Kidney glomerular epithelial cell (primary cell): ENCODE measurements at places on chromosomes 6 and 20.

- DNase-seq, result no peak
Observed at GRCh38 chr6:126767711-126768110, 350.8 kb upstream of the RSPO3 start.

DNA sequence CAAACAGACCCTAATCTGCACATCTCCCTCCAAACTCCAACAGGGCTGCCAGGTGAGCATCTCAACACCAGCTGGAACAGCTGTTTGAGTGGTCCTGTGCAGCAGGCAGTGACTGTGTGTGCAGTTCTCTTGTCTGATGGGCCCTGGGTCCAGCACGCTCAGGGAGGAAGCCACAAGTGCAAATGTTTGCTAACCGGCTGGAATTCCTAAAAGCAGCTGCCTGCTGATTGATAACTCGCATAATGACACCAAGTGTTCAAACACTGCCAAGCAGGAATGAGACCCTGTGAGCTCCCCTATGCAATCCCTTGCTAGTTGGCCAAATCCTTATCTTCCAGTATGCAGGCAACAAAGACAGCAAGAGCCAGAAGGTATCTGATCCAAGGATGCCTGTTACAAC, 650.6 kb downstream of the CBLN4 start:
- DNase-seq, result no peak

GRCh38 chr20:32528171-32528891, 56.8 kb downstream of the NOL4L start:
- DNase-seq, result no peak

DNA sequence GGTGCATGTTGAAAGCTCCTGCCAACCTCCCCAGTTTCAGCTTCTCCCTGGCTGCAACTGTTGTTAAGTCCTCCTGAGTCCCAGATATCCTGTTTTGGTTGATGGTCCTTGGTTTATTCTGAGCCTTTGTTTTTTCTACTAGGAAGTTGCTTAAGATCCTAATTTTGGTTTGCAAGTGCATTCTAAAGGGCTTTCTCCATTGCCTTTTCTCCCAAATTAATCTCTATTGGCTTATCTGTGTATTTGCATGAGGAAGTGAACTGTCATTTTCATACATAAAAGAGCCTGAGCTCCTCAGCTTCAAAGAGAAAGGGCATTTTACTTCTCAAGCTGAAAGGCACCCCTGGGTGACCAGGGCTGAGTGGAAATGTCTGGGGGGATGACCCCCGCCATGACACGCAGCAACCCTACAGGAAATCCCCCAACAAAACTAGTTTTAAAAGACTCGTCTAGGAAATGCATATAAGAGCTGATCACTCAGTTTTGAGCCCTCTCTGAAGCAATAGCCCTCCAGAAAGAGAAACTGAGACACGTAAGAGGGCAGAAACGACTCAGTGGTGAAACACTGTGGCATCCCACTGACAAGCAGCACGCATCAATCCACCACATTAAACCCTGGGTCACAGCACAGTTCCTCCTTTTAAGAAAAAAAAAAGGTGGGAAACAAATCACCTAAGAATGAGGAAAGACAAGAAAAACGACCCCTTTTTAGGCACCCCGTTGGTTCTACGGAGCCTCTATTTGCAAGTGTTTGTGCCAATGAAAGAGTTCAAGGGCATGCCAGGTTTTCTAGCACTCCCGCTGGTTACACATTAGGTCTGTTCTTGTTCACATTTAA, 140.9 kb downstream of the THBS2 start:
- no peak for DNase-seq

DNA sequence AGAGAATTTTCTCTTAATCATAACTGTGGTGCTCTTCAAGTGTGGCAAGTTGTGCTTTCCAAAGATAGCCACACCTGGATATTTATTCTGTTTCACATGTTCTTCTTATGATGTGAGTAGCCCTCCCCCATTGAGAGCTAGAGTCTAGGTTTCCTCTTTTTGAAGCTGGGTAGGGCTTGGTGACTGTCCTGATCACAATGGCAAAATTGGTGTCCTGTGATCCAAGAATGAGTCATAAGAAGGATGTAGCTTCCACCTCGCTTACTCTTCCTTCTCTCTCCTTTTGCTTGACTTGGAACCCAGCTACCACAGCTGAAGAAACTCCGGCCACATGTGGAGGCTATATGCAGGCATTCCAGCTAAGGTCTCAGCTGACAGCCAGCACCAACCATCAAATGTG, 7.4 kb upstream of the IGF2R start:
- no peak for DNase-seq

DNA sequence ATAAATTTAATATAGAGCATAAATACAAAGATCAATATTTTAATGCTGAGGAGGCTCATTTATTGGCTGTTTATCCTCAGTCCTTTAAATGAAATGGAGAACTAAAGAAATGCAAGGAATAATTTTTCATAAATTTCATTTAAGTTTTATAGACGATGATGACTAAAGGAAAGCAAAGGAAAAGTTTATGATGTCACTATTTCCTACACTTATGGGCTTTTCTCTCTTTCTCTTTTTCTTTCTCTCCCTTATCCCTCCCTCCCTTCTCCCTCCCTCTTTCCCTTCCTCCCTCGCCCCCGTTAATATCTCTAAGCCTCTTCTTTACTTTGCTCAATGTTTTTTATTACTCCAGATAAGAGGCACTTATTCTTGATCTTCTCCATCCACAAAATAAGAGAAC, 889.7 kb upstream of the FLRT3 start:
- no peak for DNase-seq

- DNase-seq, result peak; percentile 96
Observed at GRCh38 chr20:54132612-54133433, 41.0 kb downstream of the CYP24A1 start.

DNA sequence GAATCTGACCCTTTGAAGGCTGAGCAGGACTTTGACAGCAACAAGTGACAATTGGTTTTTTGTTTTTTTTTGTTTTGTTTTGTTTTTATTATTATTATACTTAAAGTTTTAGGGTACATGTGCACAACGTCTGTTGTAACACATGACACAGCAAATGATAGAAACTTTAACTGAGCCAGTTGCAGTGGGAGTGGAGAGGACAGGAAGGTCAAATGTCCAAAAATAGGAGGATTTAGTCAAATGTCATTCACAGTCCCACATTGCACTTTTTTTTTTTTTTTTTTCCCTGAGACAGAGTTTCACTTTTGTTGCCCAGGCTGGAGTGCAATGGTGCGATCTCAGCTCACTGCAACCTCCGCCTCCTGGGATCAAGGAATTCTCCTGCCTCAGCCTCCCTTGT, 223.0 kb downstream of the HIVEP2 start:
- no peak for DNase-seq

GRCh38 chr6:15357782-15358181, 111.9 kb downstream of the JARID2 start:
- no peak for DNase-seq

- DNase-seq, result no peak
Observed at GRCh38 chr20:19304886-19305415, 92.5 kb downstream of the SLC24A3 start.

- DNase-seq, result no peak
Observed at GRCh38 chr20:59602546-59603080, 1.7 kb upstream of the PHACTR3 start.

DNA sequence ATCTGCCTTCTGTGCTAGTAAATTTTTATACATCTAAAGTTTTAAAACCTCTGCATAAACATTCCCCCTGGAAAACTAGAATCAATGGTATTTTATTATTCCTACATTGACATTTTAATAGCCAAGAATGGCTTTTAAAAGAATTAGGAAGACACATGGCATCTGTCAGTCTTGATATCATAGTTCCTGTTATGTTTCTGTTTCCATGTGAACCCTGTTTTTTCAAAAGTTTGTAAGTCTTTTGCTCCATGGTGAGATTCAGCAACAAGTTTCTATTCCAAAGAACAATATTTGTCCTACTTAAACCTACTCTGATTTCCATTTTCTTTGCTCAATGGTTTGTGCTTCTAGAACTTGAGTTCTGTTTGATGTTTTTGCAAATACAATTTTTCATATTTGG, 95.2 kb downstream of the PLEKHG1 start:
- DNase-seq, result no peak

- no peak for DNase-seq
Observed at GRCh38 chr6:97674802-97675201, 391.8 kb upstream of the MMS22L start.

DNA sequence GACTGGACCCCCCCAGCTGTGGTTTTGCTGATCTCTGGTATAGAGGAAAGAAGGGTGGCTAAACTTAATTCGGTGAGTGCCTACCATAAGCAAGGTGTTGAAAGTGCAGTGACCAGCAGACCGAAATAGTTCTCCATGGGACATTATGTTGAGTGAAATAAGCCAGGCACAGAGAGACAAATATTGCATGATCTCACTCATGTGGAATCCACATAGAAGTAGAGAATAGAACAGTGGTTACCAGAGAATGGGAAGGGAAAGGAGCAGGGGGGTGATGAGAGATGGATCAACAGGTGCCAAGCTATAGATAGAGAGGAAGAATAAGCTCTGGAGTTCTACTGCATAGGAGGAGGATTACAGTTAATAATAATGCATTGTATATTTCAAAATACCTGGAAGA, 9.7 kb upstream of the GCNT2 start:
- peak; percentile 55 for DNase-seq

DNA sequence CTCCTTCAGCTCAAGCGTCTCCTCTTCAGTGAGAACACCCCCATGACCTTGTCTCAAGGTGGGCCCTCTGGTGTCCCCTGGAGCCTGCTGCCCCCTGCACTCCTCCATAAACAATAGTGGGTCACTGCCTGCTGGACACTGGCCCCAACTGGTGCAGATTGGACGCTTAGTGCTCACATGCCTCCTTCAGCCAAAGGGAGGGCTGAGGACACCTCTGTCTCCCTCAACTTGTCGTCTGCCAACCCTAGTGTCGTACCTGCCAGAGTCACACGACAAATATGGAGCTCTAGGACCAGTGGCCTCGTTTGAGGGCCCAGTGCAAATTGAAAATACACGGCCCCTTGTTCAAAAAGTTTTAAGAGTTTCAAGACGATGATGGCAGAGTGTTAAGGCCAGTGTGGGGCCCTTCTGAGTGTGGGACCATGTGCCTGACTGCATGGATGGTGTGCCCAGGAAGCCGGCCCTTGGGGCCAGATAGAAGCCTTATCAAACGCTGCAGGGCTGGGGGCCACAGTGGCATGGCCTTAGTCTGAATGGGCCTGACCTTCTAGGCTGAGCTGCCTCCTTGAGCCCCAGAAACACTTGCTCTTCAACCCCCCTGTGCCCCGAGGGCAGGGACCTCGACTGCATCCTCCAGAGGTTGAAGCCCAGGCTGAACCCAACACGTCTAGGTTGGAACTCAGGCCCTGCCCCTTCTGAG, 20.1 kb downstream of the APCDD1L start:
- no peak for DNase-seq

DNA sequence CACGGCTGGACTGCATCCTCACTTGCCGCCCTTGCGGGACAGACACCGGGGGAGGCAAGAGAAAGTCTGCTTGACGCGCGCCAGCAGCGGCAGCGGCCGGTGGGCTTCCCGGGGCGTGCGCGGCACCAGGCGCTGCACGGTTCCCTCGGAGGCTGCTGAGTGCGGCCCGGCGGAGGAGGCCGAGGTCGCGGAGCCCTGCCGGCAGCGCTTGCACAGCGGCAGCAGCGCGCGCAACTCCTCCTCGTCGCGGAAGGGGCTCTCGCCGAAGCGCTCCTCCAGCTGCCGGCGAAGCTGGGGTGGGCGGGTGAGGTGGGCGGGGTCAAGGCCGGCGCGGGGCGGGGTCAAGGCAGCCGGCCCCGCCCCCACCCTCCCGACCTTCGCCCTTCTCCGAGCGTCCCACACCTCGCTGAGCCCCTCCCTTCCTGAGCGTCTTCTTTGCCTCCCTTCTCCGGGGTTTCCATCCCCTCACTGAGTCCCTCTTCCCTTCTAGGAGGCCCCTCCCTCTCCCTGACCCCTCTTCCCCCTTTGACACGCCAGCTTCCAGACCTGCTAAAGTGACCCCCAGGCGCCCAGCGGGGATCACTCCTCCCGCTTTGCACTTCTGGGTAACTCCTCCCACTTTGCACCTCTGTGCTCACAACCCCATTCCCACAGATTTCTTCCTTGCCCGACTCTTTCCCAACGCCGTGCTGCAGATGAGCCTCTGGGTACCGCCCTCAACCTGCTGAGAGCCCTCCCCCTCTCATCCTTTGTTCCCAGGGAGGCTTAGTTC, 8.8 kb downstream of the DUSP15 start:
- DNase-seq, result peak; percentile 20

GRCh38 chr20:50555662-50556061, 45.5 kb downstream of the PTPN1 start:
- no peak for DNase-seq

DNA sequence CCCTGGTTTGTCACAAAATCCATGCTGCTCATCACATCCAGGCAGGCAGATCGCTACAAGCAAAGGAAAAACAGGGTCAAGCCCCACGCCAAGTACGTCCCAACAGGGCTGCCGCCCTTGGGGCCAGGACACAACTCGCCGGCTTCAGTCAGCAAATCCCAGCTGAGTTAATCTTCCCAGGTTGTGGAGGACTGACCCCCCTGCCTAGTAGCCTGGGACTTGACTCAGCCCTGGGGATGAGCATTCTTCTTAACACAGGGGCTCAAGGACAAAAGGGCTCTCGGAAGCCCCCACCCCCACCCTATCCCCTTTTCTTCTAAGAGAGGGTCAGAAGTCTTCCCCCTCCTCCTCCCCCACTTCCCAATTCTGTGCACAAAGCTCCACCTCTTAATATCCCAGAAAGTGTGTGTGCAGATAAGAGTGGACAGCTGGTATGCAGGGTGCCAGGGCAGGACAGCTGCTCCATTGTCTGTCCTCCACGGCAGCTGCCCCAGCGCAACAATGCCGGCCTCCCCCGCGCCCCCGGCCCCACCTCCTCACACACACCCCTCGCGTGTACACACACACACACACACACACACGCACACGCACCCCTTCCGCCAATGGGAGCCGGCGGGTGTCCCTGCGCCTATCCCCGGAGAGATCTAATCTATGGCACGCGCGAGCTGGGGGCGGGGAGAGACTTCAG, 4.5 kb downstream of the DLL1 start:
- DNase-seq, result no peak

GRCh38 chr6:1838604-1839213, 229.0 kb downstream of the FOXC1 start:
- DNase-seq, result peak; percentile 65

DNA sequence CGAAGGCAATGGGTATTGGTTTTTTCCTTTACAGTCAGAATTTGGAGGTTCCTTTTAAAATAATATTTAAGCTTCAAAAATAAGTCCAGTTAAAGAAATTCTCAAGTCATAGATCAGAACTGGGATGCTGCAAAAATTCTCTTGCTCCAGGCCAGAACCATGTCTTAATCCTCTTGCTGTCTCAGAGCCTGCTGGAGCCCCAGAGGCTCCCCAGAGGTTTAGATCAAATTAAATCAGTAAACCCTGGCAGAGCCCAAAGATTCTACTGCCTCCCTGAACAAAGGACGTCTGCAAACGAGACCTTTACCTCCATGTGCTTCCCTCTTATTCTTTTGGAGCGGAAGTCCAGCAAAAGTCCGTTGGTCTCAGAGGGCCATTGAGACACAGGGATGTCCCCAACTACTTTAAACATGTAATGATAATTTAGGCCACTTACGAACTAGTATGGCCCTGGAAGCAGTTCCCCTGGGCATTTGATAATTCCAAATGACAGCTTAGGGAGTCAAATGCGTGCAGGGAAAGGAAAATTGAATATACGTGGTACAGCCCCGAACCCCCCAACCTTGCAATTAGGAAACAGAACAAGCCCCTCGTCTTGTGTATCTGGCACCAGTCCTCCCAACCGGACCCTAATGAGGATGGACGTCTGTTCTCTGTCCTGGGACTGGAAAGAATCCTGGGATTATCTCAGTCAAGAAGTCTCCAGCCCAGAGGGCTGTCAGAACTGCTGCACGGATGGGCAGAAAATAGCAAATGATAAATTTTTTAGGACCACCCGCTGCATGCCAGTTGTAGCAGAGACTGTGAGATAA, 31.5 kb downstream of the SULF2 start:
- DNase-seq, result no peak

- no peak for DNase-seq
Observed at GRCh38 chr6:32073101-32073500, 34.9 kb downstream of the CYP21A2 start.
